ENCODE measurements at places on chromosomes 5 and 9.

DNA sequence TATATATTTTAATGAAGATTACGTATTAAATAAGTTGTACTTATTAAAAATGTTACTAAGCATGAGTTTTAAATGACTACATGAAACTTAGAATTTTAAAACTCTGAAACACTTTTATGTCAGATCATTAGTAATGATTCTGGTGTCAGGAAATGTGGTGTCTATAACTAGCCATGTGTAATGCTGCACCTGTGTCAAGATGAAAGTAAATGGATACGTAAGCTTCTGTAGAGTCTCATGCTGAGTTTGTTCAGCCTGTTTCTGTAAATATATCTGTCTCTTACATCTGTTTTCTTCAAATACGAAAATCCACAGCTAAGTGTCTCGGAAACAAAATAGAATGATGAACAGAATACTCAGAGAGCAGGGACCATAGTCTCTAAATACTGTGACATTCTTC is 278.0 kb upstream of the SMC2 start:
- DNase-seq = no peak

GRCh38 chr5:96978812-96979449 is 43.1 kb downstream of the LNPEP start:
- DNase-seq = no peak

GRCh38 chr5:72497823-72498222 is 9.4 kb downstream of the ZNF366 start:
- DNase-seq = no peak

- no peak for DNase-seq
These were observed 389.1 kb downstream of the GADD45G start for GRCh38 chr9:89993678-89994630.

- DNase-seq = no peak
These were observed 144.3 kb upstream of the WWC1 start for GRCh38 chr5:168147106-168147505.

GRCh38 chr9:128323212-128323730 is 632 bp downstream of the COQ4 start:
- DNase-seq = no peak

- no peak for DNase-seq
These were observed 51.4 kb downstream of the SMARCA2 start for GRCh38 chr9:2066312-2067273.

All from stimulated activated CD8-positive, alpha-beta memory T cell treated with anti-CD3 and anti-CD28 coated beads, Interleukin-4, amount 100 ng/mL, for 48 hours (primary cell).